CD4-positive, alpha-beta T cell treated with Interleukin-15 for 4 hours (primary cell): ENCODE measurements at places on chromosomes 2 and 18.

DNA sequence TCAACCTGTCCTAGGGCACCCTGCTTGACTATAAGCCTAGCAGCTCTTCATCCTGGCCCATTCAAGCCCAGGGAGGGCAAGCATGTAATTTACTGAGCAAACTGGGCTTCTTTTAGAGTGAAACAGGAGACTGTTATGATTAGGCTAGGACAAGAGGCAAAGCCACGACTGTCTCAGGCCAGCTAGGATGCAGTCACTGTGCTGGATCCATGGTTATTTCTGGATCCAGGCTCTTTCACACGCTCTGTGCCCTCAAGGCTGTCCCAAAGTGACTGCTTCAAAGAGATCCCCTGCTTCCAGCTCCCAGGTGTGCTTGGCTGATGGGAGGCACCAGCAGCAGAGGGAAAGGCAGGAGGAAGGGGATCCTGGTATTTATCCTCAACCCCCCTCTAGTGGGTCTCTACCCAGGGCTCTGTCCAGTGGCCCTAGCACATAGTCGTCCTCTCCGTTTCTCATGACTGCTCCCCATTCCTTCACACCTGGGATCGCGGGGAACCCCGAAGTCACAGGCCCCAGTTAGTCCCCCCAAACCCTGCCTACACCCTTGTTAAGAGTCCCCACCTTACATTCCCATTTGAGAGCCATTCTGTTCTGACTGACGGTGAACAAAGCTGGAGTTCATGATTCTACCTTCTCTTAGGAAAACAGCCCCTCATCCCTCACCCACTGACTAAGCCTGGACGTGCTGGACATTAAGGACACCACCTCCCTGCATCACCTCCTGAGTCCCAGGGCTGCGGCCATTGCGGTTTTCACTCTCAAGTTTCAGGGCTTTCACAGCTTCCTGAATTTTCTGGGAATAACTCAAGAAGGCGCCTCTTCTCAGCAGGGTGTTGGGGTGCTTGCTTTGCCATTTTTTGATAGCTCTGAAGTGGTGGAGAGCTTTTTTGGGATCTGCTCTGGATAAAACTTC lies 63.2 kb downstream of the POLR1A start:
- no peak for DNase-seq

- no peak for DNase-seq
Observed at GRCh38 chr2:176794392-176794791, 418.2 kb upstream of the HNRNPA3 start.

- no peak for DNase-seq
Observed at GRCh38 chr2:204695506-204695905, 150.2 kb downstream of the PARD3B start.

DNA sequence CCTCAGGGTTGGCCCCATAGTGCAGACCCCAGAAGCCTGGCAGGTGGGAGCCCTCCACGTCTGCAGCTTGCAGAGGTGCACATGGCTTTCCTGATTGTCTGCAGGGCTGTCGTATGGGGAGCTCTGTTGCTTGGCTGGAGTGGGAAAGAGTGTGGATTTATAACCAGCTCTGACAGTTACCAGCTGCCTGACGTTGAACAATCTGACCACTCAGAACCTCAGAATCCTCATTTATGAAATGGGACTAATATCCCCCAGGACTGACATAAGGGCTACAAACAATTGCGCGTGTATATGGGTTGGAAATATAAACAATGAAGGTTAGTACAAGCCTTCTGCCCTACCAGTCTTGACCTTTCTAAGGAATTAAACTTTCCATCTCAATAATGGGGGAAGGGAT lies 13.9 kb upstream of the PXDN start:
- no peak for DNase-seq

DNA sequence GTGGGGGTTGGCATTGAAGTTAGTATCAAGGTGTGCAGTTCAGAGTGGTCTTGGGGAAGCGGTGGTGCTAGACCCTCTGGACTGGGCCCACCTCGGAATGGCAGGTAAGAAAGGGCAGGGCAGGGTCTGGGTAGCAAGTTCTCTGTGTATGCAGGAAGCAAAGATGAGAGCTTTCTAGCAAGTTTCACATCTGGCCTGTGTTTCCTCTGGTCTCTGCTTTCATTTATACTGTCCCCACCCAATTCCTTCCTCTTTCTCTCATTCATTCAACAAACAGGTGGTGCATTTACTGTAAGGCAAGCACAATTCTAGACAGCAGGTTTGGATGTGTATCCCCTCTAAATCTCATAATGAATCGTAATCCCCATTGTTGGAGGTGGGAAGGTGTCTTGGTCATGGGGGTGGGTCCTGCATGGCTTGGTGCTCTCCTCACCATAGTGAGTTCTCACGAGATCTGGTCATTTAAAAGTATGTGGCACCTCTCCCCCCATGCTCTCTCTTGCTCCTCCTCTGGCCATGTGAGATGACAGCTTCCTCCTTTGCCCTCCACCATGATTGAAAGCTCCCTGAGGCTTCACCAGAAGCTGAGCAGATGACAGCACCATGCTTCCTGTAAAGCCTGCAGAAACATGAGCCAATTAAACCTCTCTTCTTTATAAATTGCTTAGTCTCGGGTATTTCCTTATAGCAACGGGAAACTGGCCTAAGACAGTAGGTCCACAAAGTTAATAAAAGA lies 51.8 kb downstream of the PKDCC start:
- DNase-seq = no peak

- DNase-seq = no peak
Observed at GRCh38 chr2:226073496-226074160, 674.1 kb downstream of the NYAP2 start.

GRCh38 chr2:238914648-238915015 lies 66.7 kb downstream of the TWIST2 start:
- DNase-seq = no peak
